Midbrain (tissue), 1 donor: ENCODE measurements at places on chromosomes 12 and 14.

- no peak for DNase-seq
Measured at GRCh38 chr12:27623645-27624044, 72.6 kb upstream of the REP15 start.

DNA sequence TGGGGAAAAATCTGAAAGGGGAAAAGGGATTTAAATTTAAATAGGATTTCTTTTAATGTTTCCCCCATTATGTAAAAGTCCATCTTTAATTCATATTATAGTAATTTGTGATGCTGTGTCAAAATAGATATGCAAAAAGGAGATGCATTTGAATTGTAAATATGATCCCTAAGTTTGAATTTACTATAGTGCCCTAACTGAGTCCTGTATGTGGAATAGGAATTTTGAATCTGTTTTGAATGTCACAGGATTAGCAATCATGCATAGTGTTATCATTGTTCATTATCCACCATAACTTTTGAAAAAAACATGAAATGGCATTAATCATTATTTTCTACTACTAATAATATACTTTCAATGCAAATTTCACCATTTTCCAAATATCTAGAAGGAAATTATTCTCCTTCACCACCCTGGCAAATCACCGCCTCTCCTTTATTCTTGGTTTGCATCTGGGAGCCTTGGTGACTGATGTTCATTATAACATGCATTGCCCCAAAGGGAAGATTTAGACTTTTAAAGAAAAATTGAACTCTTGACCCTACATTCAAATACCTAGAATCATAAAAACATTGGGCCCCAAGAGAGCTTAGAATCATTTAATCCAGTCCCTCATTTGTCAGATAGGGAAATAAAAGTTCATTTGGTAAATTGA lies 341.5 kb upstream of the TMPO start:
- no peak for DNase-seq

DNA sequence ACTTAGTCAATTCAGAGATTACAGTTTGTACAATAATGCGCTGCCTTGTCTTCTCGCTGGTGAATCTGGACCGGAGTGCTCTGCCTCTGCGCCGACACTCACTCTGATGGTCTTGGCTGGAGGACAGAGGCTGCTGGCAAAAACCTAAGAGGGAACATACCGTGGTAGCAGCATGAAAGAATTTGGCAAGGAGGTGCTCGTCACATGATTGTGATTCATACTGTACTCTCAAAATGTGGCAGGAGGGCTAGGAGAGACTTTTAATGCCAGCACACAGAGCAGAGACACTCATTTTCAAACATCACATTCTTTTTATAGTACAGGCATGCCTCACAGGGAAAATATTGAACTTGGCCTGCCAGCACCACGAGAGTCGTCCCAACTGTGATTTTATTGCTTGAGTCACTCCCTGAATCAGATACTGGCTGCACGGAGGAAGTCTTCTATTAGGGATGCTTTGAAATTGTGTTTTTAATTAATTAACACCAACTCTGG lies 67.8 kb downstream of the HMGA2 start:
- DNase-seq = no peak

DNA sequence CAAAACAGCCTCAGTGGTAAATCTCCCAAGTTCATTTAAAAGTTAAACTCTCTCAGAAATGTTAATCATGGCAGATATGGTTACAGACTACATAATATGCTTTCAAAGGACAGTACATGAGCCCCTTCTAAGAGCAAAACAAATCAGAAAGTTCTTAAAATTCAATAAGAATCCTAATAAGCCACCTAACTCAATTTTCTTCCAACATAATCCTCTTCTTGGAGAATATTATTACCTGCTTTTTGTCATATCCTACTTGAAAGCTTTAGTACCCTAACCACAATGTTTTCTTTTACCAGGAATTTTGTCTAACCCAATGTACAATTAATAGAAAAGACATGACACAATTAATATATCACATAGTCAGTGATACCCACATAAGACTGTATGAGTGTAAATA lies 236.5 kb upstream of the ATP2B1 start:
- no peak for DNase-seq

DNA sequence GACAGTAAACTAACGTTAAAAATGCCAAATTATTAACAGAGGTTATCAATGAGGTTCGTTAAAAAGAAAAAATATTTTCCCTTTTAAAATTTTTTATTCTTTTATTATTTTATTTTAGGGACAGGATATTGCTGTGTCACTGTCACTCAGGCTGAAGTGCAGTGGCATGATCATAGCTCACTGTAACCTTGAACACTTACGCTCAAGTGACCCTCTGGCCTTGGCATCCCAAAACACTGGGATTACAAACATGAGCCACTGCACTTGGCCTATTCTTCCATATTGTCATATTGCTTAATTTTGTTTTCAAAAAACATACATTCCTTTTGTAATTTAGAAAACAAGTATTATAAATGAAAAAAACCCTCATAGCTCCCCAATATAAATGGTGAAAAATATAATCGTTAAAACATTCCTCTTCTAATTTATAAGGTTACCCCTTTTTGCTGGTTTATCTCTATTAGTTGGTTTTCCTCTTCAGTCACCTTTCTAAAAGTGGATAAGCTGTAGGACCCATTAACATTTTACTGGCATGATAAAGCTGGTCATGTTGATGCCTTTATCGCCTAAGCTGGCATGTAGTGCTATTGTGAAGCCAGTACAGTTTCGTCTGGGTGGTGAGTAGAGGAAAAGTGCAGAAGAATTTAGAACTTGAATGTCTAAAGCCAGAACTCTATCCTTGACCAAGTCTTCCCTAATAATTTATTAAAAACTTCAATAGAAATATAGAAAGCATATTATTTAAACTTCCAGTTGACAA lies 27.6 kb downstream of the PDE3A start:
- no peak for DNase-seq

- DNase-seq = no peak
Measured at GRCh38 chr14:102182936-102183619, 43.4 kb downstream of the WDR20 start.

- no peak for DNase-seq
Measured at GRCh38 chr12:53077030-53077429, 2.2 kb downstream of the SPRYD3 start.

GRCh38 chr12:8609061-8609570 lies 3.5 kb downstream of the AICDA start:
- DNase-seq = peak; percentile 37

- no peak for DNase-seq
Measured at GRCh38 chr12:24795699-24796347, 153.1 kb downstream of the BCAT1 start.

GRCh38 chr12:93137656-93138612 lies 208.8 kb upstream of the EEA1 start:
- DNase-seq = no peak

DNA sequence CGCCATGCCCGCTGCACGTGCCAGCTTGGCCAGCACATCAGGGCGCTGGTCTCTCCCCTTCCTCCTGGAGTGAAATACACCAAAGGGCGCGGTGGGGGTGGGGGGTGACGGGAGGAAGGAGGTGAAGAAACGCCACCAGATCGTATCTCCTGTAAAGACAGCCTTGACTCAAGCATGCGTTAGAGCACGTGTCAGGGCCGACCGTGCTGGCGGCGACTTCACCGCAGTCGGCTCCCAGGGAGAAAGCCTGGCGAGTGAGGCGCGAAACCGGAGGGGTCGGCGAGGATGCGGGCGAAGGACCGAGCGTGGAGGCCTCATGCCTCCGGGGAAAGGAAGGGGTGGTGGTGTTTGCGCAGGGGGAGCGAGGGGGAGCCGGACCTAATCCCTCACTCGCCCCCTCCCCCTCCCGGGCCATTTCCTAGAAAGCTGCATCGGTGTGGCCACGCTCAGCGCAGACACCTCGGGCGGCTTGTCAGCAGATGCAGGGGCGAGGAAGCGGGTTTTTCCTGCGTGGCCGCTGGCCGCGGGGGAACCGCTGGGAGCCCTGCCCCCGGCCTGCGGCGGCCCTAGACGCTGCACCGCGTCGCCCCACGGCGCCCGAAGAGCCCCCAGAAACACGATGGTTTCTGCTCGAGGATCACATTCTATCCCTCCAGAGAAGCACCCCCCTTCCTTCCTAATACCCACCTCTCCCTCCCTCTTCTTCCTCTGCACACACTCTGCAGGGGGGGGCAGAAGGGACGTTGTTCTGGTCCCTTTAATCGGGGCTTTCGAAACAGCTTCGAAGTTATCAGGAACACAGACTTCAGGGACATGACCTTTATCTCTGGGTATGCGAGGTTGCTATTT lies 914 bp upstream of the CCND2 start:
- peak; percentile 20 for DNase-seq

DNA sequence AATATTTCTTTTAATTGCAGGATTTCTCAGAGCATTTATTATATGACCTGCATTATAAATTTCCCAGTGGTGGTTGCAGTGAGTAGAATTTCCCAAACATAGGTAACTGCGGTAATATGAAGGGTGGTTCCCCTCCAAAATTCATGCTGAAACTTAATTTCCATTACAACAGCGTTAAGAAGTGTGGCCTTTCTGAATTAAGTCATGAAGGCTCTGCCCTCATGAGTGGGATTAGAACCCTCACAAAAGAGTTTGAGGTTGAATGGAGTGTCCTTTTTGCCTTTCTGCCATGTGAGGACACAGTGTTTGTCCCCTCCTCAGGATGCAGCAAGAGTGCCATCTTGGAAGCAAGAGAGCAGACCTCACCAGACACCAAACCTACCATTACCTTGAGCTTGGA lies 233.6 kb downstream of the KTN1 start:
- no peak for DNase-seq
